ENCODE measurements at places on chromosomes 12 and 14. TPM values are rescaled to one million over a fixed set of nuclear protein-coding genes. Genes with fewer than 3 reads are reported as not detected.

The C3AR1 gene
- 0.52 TPM for polyA plus RNA-seq

The PTPRB gene
- 0.04 TPM for polyA plus RNA-seq

The C14orf180 gene
- polyA plus RNA-seq = not detected

The CD163L1 gene
- polyA plus RNA-seq = 0.82 TPM

The COL2A1 gene
- not detected for polyA plus RNA-seq

The OTX2 gene
- polyA plus RNA-seq = not detected

DNA sequence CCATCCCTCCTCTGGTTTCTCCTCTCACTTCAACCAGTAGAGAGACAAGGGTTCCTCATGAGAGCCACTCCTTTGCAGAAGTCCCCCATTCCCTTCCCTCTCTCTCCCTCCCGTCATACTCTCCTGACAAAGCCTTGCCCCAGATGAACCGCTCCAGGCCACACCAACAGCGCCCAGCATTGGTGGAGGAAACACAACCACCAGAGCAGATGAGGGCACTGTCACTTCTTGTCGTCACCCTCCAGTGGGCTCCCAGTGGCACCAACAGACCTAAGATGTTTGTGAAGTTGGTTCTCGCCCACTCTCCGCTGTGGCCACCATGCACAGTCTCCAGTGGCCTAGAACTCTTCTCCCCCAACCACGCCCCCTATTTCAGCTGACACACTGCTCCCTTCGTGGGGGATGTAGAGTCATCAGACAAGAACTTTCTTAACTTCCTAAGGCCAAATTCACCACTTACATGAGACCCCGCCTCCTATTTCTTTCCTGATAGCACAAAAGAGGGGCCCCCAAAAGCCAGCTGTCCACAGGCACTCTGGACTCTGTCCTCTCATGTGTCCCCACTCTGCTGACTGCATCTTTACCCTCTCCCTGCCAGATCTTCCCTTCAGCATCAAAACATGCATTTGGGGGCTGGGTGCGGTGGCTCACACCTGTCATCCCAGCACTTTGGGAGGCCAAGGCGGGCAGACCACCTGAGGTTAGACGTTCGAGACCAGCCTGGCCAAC, 29.2 kb upstream of the PLEKHG6 start:
- DNase-seq = no peak

DNA sequence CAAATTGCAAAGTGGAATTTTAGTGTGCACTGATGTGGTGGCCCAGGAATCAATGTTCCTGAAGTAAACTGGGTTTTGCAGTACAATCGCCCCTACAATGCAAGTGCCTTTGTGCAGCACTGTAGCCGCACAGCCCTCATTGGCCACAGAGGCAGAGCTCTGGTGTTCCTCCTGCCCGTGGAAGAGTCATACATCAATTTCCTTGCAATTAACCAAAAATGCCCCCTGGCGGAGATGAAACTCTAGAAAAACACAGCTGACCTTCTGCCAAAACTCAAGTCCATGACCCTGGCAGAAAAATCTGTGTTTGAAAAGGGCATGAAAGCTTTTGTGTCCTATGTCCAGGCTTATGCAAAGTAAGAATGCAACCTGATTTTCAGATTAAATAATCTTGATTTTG, 117.9 kb upstream of the PRB2 start:
- DNase-seq = no peak

- no peak for DNase-seq
These were observed 26.6 kb upstream of the PTPRB start for GRCh38 chr12:70663838-70664237.

DNA sequence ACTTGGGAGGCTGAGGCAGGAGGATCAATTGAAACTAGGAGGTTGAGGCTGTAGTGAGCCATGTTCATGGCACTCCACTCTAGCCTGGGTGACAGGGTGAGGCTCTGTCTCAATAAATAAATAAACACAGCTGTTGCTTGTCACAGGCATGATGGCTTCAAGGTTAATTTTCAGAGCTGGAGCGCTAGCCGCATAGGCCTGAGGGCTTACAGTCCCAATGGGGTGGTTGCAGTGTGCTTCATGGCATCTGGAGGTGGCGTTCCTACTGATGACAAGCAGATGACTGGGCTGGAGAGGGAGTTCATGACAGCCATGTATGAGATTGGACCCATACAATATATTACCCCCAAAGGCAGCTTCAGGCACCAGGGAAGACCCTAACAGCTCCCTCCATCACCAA, 1.6 kb upstream of the FMNL3 start:
- DNase-seq = no peak

- DNase-seq = no peak
These were observed 91.6 kb upstream of the PTPRQ start for GRCh38 chr12:80352474-80352873.

GRCh38 chr12:5488626-5488955, 56.7 kb downstream of the NTF3 start:
- peak; percentile 44 for DNase-seq

DNA sequence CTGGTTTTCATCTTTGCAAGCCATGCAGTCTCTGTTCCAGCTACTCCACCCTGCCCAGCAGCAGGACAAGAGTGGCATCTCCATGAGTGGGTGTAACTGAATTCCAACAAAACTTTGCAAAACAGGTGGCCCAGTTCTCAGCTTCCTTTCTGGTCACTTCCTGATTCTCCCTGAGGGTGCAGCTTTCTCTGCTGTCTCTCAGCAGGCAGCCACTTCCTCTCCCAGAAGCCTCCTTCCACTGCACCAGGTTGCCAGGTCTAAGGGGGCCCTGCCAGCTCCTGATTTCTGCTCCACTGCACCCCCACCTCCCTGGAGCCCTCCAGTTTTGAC, 341.0 kb upstream of the FKBP4 start:
- no peak for DNase-seq

DNA sequence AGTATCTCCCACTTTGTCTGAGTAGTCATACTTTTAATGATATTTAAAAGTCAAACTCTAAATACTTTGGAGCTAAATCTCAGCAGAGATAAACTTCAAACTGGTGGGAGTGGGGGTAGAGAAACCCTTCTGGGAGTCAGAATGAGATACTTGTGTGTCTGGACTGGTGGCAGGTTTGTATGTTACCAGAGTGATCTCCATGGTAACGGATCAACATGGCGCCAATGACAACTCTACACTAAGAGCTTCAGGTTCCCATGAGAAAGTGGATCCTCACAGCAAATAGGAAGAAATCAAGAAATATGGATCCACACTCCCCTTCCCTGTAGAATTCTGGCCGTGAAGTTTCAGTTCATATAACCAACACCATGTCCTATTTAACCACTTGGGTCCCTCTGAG, 121.9 kb downstream of the ETV6 start:
- DNase-seq = no peak

- DNase-seq = no peak
These were observed 7.7 kb upstream of the SLC24A4 start for GRCh38 chr14:92315050-92315805.

DNA sequence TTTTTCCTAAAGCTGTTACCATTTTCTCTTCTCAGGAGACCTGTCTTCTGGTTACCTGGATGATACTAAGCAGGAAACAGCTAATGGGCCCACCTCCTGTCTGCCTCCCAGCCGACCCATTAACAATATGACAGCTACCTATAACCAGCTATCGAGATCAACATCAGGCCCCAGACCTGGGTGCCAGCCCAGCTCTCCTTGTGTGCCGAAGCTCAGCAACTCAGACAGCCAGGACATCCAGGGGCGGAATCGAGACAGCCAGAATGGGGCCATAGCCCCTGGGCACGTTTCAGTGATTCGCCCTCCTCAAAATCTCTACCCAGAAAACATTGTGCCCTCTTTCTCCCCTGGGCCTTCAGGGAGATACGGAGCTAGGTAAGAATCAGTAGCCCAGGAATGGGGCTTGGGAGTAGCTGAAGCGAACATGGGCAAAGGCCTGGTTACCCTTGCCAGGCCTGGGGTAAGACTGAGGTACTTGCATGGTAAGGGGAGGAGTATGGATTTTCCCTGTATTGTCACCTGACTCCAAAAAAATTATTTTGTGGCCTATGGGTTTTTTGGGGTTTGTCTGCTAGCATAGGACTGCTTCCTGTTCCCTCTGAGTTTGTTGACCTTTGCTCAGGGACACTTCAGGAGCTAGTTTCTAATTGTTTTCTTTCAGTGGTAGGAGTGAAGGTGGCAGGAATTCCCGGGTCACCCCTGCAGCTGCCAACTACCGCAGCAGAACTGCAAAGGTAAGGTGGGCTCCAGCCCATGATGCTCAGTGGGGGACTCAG, 26.6 kb downstream of the TRAFD1 start:
- DNase-seq = no peak

DNA sequence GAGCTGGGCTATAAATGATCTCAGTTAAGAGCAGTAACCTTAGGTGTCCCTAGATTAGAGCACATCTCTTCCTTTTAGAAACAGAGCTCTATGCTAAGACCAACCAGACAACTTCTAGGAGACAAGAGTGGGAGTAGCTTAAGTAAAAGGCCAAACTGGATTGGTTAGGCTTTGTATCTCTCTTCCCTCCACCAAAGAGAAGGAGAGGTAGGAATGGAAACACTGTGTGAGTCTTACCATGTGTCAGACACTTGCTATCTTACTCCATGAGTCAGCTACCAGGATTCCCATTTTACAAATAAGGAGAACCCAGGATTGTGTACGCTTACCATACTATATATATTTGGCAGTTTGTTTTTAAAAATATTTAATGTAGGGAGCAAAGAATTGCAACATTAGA, 122.9 kb downstream of the PAX9 start:
- no peak for DNase-seq
